ENCODE measurements at places on chromosomes 1 and 21.

- DNase-seq: no peak
Observed at GRCh38 chr1:161121834-161122233, 3.9 kb downstream of the NIT1 start.

- DNase-seq: no peak
Observed at GRCh38 chr1:19476450-19477190, 8.7 kb downstream of the CAPZB start.

- no peak for DNase-seq
Observed at GRCh38 chr1:180094705-180095295, 59.9 kb upstream of the QSOX1 start.

DNA sequence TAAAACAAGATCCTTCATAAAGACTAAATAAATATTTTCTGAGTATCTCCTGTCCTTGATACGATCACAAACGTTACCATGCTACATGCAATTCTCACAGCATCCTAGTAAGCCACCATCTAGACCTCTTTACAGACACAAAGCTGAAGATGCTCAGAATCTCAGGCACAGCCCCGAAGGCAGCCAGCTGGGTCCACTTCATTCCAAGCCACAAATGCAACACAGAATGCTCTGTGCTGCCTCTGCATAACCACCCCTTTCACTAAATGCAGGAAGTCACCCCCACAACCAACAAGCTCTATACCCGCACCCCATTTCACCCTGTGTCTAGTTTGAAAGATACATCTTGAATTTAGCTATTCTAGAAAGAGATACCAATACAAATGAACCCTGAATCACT is 12.9 kb downstream of the RCAN1 start:
- no peak for DNase-seq

DNA sequence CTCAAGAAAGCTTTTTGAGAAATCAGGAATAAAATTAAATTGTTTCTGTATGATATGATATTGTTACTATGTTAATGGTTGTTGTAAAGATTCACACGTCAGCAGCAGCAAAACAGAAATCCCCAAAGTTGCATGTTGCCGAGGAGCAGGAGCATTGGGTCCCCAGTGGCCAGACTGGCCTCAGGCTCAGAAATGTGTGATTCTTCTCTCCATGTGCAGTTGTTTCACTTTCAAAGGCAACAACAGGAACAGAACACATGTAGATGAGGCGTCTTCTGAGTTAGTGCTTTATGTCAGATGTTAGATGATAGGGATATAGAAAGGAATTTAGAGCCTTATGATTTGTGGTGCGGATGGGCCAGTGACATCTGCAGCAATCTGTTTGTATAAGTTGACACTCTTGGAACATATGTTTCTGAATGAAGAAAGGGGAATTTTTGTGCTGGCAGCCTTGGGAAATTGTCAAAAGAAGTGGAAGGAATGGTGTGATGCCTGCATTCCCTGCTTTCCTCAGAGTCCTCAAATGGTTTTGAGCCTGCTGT is 2.1 kb upstream of the TTLL7 start:
- DNase-seq: no peak

- DNase-seq: no peak
Observed at GRCh38 chr1:25201006-25201405, 31.3 kb downstream of the SYF2 start.

GRCh38 chr21:26185446-26185845 is 14.9 kb upstream of the APP start:
- DNase-seq: no peak

All from neural crest cell (in vitro differentiated cells).